ENCODE measurements at places on chromosomes 2 and 18.

DNA sequence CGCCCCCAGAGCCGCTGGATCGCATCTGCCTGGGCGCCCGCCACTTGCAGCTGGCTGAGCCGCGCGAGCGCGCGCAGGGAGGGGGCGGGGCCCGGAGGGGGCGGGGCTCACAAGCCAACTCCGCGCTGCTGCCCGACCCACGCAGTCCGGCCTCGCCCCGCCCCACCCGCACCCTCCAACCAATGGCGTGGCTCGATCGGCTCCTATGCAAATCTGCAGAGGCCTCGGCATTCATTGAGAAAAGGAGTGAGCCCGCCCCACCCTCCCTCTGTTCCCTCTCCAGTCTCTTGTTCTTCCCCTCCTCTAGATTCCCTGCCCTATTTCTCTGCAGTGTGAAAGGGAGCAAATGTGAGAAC, at the start of gene ALK:
Gene ALK, minus strand, starts transcription at position 27 of the 356 bp plus-strand sequence. CDS start 927 bp downstream, outside the sequence.
- DNase-seq, result no peak

DNA sequence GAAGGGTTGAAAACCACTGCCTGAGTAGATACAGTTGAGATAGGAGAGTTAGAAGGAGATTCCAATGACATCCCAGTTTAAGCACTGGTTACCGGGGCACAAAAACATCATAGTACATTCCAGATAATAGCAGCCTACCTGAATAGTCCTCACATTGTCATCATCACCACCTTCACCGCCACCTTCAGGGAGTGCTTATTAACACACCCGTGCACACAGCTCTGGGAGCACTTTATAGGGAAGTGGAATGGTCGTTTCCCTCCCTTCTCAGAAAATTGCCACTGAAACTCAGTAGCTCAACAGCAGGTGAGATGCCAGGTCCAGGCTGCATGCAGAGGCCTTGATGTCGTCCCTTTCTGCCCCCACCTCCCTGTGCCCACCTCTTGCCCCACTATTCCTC, 8.2 kb downstream of the SERPINB7 start:
- DNase-seq, result no peak

- no peak for DNase-seq
These were observed 255.5 kb downstream of the ETAA1 start for GRCh38 chr2:67652679-67653078.

DNA sequence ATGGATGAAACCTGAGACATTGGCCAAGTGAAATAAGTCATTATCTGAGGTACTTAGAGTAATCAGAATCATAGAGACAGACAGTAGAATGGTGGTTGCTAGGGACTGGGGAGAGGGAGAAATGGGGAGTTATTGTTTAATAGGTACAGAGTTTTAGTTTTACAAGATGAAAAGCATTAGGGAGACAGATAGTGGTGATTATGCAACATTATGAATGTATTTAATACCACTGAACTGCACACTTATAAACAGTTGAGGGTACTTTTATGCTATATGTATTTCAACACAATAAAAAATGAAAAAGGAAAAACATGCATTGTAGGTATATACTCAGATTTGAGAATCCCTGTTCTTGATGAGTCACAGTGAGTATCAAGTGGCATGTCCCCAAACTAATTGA, 59.7 kb downstream of the EPC2 start:
- no peak for DNase-seq

DNA sequence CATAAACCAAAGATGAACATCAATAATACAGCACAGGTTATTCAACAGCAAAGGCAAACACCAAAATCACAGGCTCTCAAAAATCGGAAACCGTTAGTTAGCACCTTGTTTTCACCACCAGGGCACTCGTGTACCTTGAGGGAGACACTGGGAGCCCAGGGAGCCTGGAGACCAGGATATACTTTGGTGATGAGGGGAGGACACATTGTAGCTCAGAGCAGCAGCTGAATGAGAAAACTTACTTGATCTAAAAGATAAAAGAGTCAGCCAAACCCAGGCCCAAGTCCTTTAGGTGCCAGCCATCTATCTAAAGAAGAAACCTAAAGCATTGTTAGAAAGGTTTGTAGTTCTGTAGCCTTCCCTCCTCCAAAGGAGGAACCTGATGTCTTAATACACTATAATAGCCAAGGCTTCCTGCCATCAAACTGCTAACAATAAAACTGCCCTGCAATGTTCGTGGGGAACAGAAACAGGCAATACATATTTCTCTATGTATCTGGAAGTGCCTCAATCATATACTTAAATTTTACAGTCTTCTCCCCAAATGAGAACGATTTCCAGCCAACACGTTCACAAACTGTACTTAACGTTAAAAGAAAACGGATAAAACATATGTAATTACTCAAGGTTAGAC, 19.3 kb downstream of the BCL11A start:
- DNase-seq, result no peak

Data from NK-92 treated with Interleukin-12 subunit alpha and Interleukin-12 subunit beta, amount 100 ng/mL, for 24 hours (cell line).